Testis (tissue), 5 donors: ENCODE measurements at places on chromosomes 3 and 15. TPM values are rescaled to one million over a fixed set of nuclear protein-coding genes. Genes with fewer than 3 reads are reported as not detected.

DNA sequence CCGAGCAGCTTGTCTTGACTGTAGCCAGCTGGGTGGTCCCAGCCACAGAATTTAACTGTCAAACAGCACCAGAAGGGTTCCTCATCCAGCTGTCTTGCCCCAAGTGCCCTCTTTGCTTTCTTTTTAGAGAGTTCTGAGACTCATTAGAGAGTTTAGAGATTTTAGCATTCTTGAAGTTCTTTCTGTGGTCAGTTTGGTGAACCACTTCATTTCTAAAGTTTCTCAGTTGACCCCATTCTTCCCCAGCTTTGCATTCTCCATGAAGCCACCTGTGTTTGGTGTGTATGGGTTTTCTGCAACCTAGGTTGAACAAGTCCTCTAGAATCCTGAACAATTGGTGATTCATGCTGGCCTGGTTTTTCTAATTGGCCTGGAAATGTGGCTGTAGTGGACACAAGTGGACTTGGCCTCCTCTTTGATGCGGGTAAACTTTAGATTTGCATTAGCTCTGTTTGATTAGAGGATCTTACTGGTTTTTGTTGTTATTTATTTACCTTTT lies 33.7 kb downstream of the FLNB start:
- DNase-seq: no peak

DNA sequence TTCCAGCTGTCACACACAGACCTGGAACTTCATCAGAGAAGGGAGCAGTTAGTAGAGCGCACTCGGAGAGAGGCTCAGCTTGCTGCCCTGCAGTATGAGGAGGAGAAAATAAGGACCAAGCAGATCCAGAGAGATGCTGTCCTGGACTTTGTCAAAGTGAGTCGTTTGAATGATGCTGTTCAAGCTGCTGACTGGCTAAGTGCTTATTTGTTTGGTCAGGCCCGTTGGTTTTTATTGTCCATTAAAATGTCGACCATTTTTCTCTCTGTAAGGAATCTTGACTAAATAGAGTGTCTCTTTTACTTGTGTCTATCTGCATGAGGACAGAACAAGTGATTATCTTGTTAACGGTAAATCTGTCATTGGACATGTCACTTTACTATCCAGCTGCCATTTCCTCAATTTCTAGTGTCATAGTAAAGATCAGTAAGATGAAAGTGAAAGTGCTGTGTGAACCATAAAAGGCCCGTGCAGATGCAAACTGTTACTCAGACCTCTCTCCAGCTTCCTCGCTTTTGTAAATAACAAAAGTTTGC lies 56.9 kb downstream of the LRCH3 start:
- no peak for DNase-seq

Gene IQCF5
- total RNA-seq: 114 TPM

Gene FRMD4B
- total RNA-seq: 13.7 TPM
